ENCODE measurements at places on chromosomes 2 and 18.

DNA sequence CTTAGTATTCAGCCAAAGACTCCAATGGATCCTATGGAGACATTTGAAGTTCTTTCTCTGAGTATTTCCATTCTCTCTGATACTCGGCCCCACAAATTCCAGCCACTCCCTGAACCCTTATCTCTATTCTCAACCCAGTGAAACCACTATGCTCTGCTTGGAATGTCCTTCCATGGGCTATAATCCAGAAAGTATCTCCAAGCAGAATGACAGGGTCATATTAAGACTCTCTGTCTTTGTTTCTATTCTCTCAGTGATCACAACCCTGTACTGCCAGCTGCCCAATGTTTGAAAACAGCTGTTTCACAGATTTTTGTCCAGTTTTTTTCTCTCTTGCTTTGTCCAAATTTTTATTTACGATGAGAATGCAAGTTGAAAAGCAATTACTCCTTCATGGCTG is 21.9 kb downstream of the CHMP3 start:
- no peak for DNase-seq

- no peak for DNase-seq
These were observed 97.0 kb downstream of the FOXI3 start for GRCh38 chr2:88355486-88355885.

DNA sequence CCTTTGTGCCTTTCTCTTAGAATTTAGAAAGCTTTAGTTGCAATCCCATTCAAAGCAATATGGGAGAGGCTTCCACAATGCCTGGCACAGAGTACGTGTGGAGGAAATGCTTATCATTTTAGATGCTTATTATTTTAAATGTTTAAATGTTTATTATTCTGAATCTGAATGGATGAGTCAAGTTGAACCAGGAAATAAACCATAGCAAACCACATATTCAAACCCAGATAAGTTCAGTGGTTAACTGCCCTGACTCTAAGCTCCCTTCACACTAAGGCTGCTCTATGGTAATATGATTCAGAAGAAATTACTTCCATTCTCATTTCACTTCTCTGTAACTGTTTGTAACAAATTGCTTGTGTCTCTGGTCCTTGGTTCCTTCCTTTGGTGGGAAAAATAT is 5.2 kb upstream of the PPP4R1 start:
- no peak for DNase-seq

- peak; percentile 56 for DNase-seq
These were observed 47.6 kb downstream of the STK17B start for GRCh38 chr2:196123679-196124373.

DNA sequence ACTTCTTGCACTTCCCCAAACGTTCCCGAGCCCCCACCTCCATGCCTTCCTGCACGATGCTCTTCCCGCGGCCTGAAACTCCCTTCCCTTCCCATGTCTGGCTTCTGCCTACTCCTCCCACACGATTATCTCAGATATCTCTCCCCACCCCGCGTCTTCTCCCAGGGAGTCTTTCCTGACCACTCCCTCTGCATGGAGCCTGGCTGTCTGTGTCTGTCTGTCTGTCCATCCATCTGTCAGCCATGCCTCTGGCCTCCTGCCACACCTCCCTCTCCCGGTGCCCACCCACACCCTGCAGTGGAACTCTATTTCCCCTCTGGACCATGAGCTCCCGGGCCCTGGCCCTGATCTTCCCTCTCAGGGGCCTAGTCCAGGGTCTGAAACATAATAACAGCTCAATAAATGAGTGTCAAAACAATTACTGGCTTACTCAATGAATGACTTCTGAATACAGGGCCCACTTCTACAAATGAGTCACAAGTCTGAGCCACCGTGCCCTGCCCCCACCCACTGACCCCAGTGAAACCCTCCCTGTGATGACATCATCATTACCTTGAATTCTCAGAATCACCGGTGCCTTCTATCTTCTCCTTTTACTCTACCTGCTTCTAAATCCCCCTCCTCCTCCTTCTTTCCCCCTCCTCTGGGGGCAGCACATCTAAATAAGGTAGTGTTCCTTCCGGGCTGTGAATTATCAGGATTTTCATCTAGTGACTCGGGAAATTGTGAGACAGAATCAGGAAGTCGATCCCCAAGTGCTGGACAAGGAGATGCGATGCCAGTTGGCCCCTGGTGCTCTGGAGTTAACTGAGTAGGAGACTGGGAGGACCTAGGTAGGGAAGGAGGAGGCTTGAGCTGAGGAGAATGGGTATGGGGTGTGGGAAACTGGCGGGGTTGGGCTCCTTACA is 46.1 kb upstream of the PLB1 start:
- no peak for DNase-seq
